CD4-positive, alpha-beta T cell treated with Interleukin-1 beta for 1 hour (primary cell): ENCODE measurements at places on chromosomes 5 and 9.

DNA sequence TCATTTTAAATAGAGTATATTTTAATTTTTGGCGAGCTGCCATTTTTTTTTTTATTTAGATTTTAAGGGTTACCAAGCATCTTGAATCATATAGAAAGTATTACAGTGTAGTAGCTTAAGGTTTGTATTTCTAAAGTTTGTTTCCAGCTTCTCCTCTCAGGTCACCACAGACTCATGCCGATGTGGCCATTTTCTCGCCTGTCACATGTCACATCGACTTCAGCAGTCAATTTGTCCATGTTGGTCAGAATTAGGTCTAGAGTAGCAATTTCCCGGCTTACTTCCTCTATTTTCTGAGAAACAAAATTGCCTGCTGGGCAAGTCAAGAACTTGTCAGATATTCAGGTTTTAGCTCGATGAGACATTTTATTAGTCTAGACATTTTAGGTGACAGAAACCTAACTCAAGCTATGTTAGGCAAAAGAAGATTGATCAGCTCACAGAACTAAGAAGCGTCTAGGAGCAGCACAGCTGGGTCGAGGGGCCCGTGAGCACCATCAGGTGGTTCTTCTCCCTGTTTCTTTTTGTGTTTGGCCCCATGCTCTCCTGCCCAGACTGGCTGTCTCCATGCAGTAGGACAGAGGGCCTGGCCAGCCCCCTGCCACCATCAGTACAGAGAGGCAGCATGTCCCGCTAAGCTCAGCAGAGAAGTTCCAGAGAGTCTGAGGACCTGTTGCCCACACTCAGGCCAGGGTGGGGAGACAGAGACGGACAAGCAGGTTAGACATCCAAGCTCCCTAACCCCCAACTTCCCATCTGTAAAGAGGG is 48.4 kb upstream of the AFAP1L1 start:
- no peak for DNase-seq

- DNase-seq, result peak; percentile 18
Observed at GRCh38 chr9:104927216-104927911, 591 bp downstream of the ABCA1 start.

DNA sequence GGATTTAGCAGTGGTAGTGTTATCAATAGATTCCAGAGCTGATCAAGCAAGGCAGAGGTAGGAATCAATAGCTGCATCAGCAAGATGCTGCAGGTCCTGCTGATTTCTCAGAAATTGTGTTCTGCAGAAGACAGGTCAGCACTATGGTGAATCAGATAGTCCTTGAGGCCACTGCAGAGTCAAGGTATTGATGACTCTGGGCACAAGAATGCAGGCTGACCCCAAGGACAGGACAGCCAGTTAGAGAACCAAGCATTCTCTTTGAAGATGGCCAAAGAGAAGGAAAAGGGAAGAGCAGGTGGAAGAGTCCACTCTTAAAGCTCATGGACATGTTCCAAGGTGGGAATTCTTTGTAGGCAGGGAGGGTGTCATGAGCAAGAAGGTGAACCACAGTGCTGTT is 28.0 kb downstream of the PRUNE2 start:
- no peak for DNase-seq

GRCh38 chr9:16743375-16743774 is 127.1 kb downstream of the BNC2 start:
- DNase-seq, result no peak

DNA sequence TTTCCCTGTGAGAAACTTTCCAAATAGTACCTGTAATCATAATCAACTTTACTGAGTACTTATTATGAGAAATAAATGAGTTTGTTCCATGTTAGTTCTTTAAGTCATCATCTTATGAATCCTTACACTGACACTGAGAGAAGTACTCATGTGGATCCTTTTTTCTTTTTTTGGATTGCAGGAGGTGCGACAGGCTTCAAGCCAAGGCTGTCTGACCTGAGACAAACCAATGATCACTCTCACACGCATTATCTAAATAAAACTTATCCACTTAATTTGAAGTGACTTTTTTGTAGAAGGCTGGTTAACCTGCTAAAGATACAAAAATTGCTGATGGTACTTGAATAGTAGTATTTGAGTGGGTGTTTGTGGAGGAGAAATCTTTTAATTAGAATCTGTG is 39.5 kb downstream of the JAKMIP2 start:
- no peak for DNase-seq

- no peak for DNase-seq
Observed at GRCh38 chr5:123659011-123659410, 147.0 kb downstream of the CSNK1G3 start.

DNA sequence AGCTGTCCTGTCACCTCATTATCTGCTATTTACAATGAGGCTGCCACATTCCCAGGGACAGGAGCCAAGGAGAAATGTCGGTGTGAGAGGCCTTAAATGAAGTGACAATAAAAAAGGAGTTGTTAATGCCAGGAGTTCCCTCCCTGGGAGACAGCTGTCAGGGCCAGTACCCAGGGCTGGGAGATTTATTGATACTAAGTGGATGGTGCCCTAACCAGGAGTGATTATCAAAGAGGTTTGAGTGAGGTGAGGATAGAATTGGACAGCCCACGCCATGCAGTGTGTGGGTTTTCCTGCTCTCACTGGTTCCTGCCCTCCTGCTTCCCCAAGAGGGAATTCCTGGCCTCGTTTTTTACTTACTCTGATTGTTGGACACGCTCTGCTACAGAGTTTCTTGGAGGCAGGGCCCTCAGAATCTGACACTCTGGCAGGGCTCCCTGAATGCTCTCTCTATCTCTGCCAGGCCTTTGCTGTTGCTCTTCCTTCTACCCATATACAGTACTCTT is 150.8 kb downstream of the GRIA1 start:
- DNase-seq, result no peak

GRCh38 chr5:80408484-80409366 is 861 bp downstream of the ZFYVE16 start:
- peak; percentile 46 for DNase-seq

GRCh38 chr9:128082151-128082550 is 14.1 kb downstream of the SLC25A25 start:
- no peak for DNase-seq

DNA sequence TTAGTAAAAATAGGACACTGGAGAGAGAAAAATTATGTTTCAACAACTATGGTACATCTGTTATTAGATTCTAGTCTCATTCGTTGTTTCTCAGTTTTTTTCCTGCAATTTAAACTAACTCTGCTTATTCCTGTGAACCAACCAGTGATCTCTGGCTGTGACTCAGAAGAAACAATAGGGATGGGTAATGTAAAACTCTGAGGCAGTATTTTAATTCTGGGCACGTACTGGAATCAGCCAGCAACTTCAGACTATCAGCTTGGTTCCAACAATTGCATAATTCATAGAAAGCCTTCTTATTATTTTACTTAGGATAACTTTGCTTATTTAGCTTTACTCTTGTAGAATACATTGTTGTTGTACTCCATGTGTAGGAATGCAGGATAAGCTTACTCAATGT is 28.8 kb downstream of the MLLT3 start:
- DNase-seq, result no peak

DNA sequence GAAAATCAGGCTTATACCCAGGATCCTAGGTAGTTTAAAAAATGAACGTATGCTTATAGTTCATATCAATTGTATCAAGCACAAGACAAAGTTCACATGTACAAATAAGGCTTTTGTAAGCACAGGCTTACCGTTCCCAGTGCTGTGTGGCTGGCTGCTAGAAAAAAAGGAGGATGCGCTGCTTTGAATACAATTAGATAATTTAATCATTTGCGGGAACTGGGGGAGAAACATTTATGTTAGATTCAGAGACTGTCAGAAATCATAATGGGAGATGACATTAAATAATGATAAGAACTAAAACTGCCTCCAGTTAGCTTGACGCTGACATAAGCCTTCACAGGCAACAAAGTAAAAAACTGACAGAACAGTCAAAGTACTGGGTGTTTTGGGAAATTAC is 93.2 kb downstream of the FNBP1 start:
- DNase-seq, result no peak

DNA sequence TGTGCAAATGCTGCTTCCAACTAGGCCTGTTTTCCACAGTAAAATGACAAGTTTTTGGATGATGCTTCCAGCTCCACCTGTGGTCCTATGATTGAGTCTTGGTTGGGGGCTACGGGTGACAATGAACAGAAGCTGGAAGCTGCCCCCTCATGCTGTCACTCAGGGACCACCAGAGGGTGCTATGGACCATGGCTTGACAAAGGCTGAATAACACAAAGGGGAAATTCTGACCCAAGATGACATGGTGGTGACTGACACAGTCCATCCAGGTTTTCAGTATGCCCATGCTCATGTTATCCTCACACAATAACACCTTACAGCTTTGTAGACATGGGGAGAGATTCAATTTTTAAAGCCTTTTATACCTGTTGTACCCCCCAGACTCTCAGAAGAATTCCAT is 23.9 kb upstream of the SAP30L start:
- peak; percentile 9 for DNase-seq

DNA sequence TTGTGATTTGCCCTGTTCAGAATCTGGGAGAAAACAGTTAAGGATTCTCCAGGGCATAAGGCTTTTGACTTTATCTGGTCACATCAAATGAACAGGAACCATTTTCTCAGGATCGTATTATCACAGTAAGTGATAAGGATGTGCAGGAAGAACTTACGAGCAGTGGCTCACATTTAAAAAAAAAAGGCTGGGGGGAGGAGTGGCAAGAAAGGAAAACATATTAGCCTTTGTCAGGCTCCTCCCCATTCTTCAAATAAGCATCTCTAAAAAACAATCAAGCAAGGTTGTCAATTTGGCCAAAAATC is 234.3 kb upstream of the TMEM161B start:
- no peak for DNase-seq

- DNase-seq, result no peak
Observed at GRCh38 chr5:83785176-83785668, 64.6 kb upstream of the HAPLN1 start.

DNA sequence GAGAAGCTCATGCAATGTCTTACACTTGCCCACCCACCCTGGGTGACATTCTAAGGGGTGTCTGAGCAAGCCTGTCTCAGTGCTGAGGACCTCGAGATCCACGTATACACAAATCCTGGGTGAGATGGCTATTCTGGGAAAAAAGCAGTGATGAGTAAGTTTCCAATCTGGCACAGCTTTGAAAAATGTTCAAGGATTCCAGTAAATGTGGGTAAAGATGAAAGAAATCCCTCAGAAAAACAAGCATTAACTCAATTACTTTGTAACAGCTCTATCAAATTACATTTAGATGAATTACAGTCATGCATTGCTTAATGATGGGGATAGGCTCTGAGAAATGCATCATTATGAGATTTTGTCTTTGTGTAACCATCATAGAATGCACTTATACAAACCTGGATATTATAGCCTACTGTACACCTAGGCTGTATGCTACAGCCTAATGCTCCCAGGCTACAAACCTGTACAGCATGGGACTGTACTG is 26.9 kb downstream of the GOLM1 start:
- DNase-seq, result no peak

DNA sequence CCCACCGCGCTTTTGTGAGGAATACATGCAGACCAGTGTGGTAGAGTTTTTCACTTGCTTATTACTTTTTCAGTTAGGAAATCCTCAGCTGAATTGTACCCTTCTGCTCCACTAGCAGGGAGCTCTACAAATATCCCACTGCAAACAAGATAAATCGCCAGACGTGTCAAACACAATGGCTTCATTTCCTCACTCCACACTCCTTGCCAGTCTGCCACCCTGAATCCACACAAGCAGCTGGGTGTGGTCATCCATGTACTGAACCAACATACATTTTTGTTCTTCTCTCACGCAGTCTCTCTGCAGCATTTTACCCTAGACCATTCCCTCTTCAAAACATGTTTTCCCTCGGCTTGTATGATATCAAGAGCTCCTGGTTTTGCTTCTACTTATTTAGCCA is 3.7 kb upstream of the ROR2 start:
- no peak for DNase-seq

DNA sequence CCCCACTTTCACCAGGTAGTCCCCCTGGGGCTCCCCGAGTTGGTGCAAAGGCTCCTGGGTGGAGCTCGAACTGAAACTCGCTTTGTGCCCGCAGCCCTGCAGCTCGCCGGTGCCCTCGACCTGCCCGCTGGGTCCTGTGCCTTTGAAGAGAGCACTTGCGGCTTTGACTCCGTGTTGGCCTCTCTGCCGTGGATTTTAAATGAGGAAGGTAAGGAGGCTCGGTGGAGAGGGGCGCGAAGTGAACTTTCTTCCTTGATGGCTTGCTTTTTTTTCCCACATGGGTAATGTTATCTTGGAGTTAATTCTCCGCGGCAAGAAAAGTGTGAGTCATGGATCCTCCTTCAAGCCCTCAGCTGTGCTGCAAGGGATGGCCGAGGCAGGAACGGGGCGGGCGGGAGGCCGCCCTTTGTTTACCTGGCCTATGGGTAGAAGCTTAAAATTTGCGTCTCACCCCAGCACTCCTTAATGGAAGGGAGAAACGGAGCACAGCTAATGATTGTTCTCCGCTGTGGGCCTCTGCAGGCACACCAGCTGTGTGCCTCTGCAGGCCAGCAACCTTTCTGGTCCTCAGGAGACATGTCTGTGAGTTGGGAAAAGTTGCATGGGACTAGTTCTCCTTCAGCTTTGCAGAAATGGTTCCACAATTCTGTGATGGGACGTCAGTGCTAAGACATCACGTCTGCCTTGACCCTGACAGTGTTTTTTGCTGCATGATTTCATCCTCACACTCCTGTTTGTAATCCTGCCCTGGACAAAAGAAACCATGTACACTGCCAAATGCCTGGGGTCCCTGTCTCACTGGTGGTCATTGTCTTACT is 1.1 kb downstream of the MAMDC2 start:
- DNase-seq, result no peak

DNA sequence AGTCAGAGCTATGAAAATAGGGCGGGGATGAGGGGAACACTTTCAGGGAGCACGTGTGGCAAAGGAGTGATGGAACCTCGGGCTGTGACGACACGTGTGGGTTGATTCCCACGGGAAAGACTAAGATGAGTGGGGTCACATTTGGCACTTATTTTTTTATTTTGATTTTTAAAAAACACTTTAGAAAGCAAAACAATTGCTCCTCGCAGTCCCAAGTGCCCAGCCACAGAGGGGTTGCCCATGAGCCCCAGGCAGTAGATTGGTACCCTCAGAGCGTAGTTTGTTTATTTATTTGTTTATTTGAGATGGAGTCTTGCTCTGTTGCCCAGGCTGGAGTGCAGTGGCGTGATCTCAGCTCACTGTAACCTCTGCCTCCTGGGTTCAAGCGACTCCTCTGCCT is 69.7 kb downstream of the WNK2 start:
- DNase-seq, result no peak

DNA sequence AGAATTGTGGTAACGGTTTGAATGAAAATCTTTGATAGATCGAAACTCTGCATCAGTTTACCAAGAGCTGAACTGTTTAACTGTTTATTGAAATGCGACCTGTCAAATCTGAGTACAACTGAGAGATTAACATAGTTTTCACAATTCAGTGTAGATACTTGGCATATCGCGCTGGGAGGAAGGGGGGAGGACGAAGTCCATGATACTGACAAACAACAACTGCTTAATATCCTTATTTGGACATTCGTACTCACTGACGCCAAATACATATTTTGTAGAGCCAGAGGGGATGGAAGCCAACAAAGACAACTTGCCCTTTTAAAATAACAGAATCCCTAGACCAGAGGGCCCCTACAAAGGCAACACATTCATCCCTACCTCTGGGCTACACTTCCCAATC is 93.2 kb downstream of the GLIS3 start:
- no peak for DNase-seq
